ENCODE measurements at places on chromosomes 13 and 19. TPM values are rescaled to one million over a fixed set of nuclear protein-coding genes. Genes with fewer than 3 reads are reported as not detected.

Gene SIGLEC8
- not detected for total RNA-seq

Gene ZNF600
- 2.3 TPM for total RNA-seq

Gene SERPINE3
- not detected for total RNA-seq

Gene ZNF460
- total RNA-seq, result 40.9 TPM

Gene TMEM86B
- total RNA-seq, result 0.91 TPM

Gene NANOS3
- not detected for total RNA-seq

Gene POSTN
- total RNA-seq, result 4.4 TPM

Gene NFIX
- 5.5 TPM for total RNA-seq

Gene LAIR1
- total RNA-seq, result not detected

Gene COPE
- total RNA-seq, result 262 TPM

Gene ZNF223
- total RNA-seq, result 7.1 TPM

Gene RYR1
- 0.61 TPM for total RNA-seq

Gene TMEM150B
- not detected for total RNA-seq

Gene TIMM44
- total RNA-seq, result 65.6 TPM

Gene CACNG7
- 0.15 TPM for total RNA-seq

Gene CLIP3
- 1.9 TPM for total RNA-seq

Gene PEG3
- not detected for total RNA-seq

Gene ZNF729
- total RNA-seq, result not detected

Gene RGL3
- 2.1 TPM for total RNA-seq

Gene ICAM5
- total RNA-seq, result under 0.01 TPM

Gene SGCG
- total RNA-seq, result under 0.01 TPM

Gene ZNF578
- total RNA-seq, result 0.30 TPM

Gene SAMD1
- total RNA-seq, result 16.2 TPM

Gene PTPRH
- 3.5 TPM for total RNA-seq

Gene N4BP2L1
- 1.9 TPM for total RNA-seq

Gene CEACAM16
- not detected for total RNA-seq

Gene SMIM17
- total RNA-seq, result not detected

Gene PRRG2
- 1.4 TPM for total RNA-seq

Gene HPN
- total RNA-seq, result not detected

Gene SHISA7
- not detected for total RNA-seq

Gene HRC
- total RNA-seq, result not detected

Gene DCT
- not detected for total RNA-seq

Gene ZNF420
- 5.5 TPM for total RNA-seq

Gene PALM
- total RNA-seq, result 5.5 TPM

Gene NRTN
- total RNA-seq, result not detected

All from epithelial cell of umbilical artery (primary cell).